NCI-H82 (cell line): ENCODE measurements at places on chromosomes 1 and 21.
A peak's percentile ranks its signal among the peaks of the same experiment; 100 is the strongest.

DNA sequence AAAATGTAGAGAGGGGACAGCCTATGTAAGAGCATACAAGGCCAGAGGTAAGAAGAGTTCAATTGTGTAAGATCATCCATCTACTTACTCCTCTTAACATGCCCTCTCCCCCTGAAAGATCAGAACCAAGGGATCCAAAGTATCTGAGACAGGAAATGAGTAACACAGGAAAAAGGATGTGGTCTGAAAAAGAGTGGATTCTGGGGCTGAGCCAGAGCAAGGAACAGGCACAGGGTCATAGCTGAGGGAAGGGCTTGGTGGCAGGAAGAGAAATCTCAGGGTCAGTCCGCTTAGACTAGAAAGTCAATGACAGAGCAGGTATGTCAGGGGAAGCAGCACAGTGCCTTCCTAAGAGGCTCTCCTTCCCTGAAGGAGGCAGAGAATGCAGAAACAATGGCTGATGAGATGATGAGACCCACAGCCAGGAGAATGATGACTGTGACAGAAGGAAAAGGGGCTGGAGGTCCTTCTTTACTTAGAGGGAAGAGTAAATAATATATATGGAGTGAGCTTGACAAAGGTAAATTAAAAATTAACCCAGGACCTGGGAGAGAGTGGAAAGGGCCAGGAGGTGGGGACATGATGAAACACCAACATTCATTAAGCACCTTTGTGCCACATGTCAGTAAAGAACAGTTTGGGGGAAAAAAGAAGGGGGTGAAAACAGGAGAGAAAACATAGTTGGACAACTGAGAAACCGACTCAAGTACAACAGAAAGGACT, 26.2 kb upstream of the A3GALT2 start:
- DNase-seq, result no peak

DNA sequence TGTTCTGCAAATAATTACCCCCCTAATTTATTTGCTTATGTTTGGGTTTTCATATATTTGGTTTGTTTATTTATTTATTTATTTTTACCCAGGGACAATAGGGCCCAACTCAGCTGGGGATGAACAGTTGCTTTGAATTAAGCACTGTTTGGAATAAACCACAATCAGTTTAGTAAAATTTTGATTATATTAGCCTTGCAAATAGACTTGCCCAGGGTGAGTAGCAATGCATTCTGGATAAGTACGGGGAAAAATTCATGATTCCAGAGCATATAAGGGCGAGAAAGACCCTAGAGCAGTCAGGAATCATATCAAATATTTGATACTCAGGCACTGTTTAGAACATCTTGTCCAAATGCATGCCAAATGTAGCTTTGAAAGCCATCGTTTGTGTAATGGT, 242.7 kb downstream of the OMA1 start:
- no peak for DNase-seq

DNA sequence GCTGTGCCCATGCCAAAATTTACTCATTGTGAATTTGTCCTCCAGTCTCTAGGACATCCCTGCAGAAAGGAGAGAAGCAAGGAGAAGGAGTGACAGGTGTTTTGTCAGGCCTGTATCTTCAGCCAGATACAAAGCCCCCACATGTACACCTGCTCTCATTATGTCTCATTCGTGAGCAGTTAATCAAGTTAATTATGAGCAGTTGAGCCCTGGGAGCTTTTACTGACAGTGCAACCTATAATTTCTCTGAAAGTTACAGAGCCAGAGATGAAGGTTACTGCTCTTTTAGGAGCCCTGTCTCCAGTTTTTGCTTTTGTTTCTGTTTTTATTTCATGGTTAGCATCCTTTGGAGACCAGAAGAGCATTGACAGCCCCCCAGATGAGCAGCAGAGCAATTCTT, 5.0 kb upstream of the ILDR2 start:
- peak; percentile 9 for DNase-seq

DNA sequence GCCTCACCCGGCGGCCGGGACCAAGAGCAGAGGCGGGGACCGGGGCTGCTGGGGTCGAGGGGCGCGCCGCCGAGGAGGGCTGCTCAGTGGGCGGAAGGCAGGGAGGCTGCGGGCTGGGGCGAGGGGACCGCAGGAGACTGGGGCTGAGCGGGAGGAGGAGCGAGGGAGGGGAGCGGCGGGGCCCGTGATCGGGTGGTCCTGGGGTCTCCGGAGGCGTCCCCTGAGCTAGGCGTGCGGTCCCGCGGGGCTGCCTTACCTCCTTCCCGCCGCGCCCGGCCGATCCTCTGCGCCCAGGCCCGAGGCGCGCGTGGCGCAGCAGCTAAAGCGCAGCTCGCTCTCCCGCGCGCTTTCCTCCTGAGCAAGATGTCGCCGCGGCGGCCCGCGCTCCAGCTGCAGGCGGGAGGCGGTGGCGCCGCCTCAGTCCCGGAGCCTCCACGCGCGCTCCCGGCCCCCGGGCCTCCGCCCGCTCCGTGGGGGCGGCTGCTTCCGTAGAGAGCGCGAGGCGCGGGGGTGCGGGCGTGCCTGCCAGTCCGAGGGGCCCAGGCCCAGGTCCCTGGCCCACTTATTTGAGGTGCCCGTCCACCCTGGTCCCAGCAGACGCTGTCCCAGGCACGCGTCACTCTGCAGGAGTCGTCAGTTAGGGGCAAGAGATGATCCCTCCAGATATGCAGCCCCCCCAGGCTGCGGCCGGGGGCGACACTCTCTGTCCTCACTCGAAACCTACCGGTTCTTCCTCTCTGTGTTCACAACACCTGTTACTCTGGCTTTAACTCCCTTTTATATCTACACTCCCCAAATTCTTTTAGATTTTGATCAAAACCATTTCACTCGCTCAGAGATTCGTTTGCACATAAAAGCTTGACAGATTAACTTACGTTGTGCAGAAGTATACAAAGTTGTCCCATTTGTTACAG, at the start of gene CCSAP:
Gene CCSAP, minus strand, starts transcription at position 392 of the 914 bp plus-strand sequence. CDS start 582 bp downstream, outside the sequence.
- peak; percentile 76 for DNase-seq

GRCh38 chr1:4071653-4072052, 171.6 kb upstream of the C1orf174 start:
- DNase-seq, result peak; percentile 98

DNA sequence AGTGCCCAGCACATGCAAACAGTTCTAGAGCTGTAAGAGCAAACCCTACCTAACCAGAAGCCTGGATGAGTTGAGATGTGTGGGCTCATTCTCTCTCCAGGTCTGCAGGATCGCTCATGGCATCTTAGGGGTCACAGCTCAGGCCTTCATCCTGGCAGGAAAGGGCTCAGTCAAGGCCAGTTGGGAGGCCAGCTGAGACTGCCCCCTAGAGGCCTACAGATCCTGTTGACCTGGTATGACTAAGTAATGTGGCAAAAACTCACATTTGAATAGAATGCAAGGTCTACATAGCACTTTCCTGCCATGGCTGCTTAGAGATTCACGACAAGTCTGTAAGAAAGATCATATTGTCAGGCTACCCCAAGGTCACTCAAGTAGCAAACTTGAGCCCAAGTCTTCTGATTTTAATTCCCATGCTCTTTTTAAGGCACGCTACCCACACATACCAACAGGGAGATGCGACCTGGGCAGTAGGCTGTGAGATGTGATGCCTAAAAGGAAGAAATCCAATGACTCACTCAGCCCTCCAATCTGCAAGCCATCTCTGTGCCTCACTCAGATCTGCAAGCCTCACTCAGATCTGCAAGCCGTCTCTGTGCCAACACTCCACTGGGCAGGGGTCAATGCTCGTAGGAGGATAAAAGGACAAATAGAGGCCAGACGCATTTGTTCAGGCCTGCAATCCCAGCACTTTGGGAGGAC, 5.1 kb upstream of the CAPN8 start:
- peak; percentile 77 for DNase-seq
